Activated CD4-positive, CD25-positive, alpha-beta regulatory T cell treated with anti-CD3 and anti-CD28 coated beads, Interleukin-2, amount 50 U/mL, for 24 hours (primary cell): ENCODE measurements at places on chromosomes 2 and 18.

DNA sequence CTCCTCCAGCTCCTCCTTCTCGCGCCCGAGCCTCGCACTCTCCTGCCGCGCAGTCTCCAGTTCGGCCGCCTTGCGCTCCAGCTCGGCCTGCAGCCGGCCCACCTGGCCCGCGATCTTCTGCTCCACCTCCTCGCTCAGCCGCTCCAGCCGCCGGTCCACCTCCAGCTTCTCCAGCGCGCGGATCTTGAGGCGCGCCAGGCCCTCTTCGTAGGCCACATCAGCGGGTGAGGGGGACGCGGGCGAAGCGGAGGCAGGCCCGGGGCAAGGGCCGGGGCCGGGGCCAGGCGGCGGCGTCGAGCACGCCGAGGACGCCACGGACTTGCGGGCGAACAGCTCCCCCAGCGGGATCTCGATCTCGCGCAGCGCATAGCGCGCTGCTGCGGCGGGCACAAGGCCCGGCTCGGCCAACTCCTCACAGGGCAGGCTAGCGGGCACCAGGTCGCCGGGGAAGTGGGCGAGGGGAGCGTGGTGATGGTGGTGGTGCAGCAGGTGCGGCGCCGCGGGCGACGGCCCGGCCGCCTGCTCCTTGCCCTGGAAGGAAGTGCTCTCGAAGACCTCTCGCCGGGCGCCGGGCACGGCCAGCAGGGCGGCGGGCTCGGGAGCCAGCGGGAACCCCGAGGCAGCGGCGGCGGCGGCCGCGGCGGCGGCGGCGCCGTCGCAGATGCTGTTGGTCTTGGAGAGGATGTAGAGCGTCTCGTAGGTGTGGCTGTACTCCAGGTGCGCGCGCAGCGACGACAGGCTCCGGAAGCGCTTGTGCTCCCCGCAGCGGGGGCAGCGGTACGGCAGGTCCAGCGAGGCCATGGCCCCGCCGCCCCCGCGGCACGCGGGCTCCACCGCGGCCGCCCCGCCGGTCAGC, 15.2 kb downstream of the FBXO41 start:
- ATAC-seq = peak; percentile 89

- no peak for ATAC-seq
Observed at GRCh38 chr18:60215432-60215831, 157.1 kb downstream of the MC4R start.

DNA sequence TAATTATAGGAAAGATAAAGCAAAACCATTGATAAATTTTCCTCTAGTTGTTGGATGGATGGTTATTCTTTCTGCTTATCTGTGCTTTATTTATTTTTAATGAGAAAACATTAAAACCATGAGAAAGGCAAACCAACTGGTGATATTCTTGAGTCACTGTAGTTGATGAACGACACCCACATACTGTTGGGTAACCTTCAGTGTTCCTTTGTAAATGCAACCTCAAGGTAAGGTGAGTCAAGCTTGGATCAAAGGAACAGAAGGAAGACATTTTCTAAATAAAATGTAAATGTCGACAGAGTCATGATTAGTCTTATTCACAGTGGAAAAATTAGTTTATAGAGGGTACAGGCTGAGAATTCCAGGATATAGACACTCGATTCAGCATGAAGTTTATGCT, 12.7 kb downstream of the ABCB11 start:
- ATAC-seq = no peak

GRCh38 chr2:50952596-50952995, 79.3 kb downstream of the NRXN1 start:
- ATAC-seq = no peak

DNA sequence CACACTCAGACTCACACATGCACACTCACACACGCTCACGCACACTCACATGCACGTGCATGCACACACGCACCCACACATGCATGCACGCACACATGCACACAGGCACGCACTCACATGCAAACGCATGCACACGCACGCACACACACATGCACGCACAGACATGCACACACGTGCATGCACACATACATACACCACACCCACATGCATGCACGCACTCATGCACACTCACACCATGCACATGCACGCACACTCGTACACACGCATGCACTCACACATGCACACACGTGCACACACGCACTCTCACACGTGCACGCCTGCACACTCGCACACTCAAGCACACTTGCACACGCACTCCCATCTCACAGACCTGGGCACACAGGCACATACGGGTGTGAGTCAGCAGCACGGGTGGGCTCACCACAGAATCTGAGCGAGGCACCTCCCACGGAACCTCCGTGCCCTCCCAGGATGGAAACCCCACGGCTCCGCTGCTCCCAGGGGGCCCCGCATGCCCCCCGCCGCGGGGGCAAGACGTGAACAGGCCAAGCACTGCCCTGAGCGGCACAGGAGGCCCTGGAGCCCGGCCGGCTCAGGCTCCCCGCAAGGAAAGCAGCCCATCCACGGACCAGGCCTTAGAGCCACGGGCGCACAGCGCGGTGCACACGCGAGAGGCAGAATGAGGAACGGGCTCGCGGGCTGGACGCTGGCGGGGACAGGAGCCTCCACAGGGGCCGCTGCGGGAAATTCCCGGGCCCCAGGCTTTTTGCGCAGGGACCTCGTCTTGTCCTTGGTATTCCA, 8.4 kb upstream of the KCNG2 start:
- no peak for ATAC-seq

DNA sequence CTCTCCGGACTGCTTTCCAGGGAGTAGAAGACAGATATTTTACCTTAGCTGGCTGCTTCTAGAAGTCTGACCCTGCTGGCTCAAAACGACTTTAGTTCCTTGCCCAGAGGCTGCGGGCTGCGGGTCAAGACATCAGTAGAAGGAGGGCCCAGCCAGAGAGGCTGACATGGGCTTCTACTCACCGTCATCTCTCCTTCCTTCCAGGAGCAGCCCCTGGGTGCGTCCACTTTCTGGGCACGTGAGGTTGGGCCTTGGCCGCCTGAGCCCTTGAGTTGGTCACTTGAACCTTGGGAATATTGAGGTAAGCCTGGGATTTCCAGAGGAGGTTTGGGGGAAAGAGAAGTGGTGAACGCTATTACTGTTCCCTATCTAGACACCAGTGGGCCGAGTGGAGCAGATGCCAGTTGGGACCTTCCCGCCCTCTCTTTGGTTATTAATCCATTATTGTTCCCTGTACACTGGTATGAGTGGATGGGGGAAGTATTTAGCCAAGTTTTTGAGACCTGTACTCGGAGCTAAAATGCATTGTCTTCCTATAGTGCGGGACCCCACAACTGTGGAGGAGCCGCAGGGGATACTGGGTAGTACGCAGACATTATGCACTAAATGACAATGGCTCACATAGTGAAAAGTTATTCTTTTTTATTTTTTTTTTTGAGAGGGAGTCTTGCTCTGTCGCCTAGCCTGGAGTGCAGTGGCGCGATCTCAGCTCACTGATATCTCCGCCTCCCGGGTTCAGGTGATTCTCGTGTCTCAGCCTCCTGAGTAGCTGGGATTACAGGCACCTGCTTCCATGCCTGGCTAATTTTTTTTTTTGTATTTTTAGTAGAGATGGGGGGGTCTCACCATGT, 26.3 kb upstream of the CASP8 start:
- no peak for ATAC-seq

DNA sequence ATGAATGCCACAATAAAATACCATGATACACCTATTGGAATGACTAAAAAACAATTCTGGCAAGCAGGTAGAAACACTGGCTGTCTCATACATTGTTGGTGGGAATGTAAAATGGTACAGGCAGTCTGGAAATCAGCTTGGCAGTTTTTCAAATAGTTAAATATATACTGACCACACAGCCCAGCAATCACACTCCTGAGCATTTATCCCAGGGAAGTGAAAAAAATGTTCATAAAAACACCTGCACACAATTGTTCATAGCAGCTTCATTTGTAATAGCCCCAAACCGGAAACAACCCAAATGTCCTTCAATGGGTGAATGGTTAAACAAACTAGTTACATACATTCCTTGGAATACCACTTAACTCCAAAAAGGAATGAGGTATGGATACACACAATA, 137.2 kb downstream of the TFCP2L1 start:
- no peak for ATAC-seq

GRCh38 chr2:206863196-206863595, 76.1 kb upstream of the CPO start:
- ATAC-seq = no peak

DNA sequence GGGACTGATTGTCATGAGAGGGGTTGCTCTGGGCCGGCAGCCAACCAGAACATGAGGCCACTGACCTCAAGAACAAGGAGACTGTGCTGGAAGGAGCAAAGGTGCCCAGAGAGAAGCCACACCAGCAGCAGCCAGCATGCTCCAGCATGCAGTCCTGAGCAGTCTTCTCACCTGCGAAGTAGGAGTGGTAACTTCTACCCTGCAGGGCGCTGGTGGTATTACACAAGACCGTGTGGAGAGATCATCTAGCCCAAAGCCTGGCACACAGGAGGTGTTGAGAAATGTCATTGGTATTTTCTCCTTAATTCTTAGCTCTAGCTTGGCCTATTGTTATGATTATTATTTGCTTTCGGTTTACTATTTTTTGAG, 132.7 kb downstream of the TSN start:
- no peak for ATAC-seq

GRCh38 chr2:86337244-86337835, at the start of gene REEP1:
TSS of gene REEP1 (minus strand) at chr2:86337626. CDS start at chr2:86337510, 116 bp downstream.
- peak; percentile 53 for ATAC-seq

DNA sequence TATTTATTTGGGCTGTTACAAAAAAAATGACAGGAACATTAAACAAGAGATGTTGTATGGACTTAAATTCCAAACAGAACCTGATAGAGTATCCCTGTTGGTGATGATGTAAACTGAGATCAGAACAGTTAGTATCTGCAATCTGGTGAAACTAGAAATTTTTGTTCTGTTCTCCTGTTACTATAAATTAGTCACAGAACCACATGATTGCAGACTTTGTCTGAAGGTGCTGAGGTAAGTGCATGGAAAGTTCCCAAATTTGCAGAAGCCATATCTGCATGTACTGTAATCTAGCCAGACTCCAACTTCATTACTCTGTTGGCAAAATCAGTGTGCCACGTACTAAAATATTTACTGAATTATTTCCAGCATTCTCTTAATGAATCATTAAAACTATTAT, 516.3 kb upstream of the FSIP2 start:
- no peak for ATAC-seq

DNA sequence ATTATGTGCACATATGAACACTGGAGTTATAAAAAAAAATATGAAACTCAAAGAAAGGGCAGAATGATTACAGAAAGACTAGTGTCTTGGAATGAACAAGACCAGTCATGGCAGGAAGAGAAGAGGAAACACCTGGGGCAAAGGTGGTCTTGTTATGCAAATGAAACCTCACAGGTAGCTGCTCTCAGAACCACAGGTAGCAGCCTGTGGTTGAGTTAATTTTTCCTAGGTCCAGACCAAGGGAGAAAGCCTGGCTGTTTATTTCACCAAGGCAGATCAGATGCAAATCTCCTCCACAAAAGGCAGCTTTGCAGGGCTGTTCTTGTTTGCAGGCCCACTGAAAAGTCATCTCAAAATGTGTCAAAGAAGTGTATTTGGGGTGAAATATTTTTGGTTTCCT, 785.8 kb downstream of the RNF144A start:
- ATAC-seq = no peak

DNA sequence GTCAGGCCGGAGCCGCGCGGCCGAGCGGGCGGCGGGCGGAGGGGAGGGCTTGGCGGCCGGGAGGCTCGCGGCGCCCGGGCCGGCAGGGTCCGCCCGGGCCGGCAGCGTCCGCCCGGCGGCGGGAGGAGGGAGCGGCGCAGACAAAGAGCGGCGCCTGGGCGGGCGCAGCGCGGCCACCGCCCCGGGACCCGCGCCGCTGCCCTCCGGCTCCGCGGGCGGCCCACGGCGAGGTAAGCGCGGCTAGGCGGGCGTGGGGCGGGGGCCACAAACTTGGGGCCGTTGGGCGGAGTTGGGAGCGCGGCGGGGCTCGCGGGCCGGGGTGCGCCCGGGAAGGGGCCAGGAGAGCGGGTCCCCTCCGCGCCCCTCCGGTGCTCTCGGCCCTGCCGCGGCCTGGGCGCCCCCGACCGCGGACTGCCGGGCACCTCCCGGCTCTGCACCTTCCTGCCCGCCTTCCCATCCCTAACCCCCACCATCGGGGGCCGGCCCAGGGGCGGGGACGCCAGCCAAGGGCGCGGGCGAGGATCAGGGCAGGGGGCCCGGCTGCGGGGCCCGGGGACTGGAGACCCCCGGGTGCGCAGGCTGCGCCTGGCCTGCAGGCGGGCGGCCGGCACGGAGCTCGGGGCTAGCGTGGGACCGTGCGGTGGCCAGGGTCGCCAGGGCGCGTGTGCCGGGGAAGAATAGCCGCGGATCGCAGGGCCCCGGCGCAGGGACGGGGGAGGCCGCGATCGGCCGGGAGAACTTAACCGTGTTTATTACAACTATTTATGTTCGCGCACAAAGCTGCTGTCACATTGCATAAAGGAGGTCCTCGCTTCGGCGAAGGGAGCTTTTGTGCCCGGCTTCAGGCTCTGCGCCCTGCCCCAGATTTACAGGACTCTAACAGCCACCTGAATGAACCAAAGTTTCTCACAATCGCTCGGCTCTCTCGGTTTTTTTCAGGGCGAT, at the start of gene NCK2:
NCK2 (plus strand) TSS at position 4 of the 945 bp plus-strand sequence. CDS start 110,152 bp downstream, outside the sequence.
- peak; percentile 1 for ATAC-seq

GRCh38 chr2:237882510-237883481, 23.4 kb downstream of the RAMP1 start:
- no peak for ATAC-seq

DNA sequence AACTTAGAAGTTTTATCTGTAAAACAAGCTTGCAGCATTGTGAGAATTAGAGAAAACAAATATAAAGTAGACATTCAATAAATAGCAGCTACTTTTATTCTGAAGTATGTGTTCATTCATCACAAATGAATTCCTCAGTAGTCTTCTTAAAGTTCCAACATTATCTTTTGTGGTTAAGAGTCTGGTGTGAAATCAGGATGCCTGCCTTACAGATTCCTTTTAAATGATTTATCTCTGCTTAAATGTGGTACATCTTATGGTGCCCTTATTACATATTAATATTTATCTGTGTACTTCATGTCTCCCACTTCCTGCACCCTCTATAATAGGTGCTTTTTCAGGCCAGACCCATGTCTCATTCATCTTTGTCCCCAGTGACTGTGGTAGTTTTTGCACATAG, 595.0 kb downstream of the STK39 start:
- no peak for ATAC-seq

DNA sequence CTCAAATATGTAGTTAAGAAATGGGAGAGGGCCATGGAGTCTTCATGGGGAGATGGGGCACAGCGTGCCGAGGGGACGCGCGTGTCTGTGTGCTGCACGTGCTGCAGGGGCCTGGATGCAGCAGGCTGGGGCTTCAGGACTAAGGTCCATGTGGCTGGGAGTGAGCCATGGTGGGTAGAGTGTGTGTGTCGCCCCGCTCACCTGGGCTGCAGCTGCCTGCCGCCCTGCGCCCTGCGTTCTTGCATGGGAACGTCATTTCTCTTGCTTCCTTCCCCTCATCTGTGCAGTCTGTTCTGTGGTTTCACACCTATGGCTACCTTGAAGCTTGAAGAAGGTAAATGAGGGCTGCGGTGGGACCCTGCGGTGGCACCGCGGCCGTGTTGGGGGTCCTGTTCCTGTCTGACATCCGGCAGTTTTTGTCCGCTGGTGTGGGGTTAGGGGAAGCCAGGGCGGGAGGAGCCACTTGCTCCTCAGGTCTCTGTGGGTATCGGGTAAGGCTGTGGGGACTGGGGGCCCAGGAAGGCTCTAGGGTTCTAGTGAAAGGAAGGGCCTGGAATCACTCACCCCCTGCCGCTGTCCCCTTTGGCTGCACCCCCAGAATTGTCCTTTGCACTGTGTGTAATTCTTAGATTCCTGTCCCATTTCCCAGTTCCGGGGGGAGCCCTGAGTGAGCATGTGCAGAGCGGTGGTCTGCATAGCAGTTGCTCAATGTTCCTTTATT, 54.1 kb upstream of the HS6ST1 start:
- ATAC-seq = no peak
